Stimulated activated memory B cell treated with anti-CD40 and anti-IgM and Interleukin-4, amounts not matched to agents 10 μg/mL and 1 μg/mL and 100 μg/mL, for 72 hours (primary cell): ENCODE measurements at places on chromosomes 6 and 20.

- ATAC-seq: peak; percentile 83
These were observed 24.9 kb upstream of the FUCA2 start for GRCh38 chr6:143536461-143536865.

- ATAC-seq: peak; percentile 86
These were observed 33.0 kb upstream of the POU5F1 start for GRCh38 chr6:31203345-31203979.

DNA sequence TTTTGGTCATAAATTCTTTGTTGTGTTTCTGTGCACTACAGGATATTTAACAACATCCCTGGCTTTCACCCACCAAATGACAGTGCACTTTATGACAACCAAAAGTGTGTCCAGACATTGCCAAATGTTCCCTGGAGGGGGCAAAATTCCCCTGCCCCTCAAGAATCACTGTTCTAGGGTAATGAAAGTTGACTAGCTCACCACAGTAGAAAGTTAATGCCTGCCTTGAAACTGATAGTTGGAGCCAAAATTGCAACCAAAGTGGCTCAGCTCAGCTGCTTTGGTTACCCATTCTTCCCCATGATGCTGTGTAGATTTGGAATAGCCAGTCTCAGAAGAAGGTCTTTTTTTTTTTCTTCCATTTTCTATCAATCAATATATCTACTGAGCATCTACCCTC, 150.6 kb downstream of the RALGAPA2 start:
- ATAC-seq: peak; percentile 20

- no peak for ATAC-seq
These were observed 45.4 kb upstream of the MOCS1 start for GRCh38 chr6:39979461-39980328.

DNA sequence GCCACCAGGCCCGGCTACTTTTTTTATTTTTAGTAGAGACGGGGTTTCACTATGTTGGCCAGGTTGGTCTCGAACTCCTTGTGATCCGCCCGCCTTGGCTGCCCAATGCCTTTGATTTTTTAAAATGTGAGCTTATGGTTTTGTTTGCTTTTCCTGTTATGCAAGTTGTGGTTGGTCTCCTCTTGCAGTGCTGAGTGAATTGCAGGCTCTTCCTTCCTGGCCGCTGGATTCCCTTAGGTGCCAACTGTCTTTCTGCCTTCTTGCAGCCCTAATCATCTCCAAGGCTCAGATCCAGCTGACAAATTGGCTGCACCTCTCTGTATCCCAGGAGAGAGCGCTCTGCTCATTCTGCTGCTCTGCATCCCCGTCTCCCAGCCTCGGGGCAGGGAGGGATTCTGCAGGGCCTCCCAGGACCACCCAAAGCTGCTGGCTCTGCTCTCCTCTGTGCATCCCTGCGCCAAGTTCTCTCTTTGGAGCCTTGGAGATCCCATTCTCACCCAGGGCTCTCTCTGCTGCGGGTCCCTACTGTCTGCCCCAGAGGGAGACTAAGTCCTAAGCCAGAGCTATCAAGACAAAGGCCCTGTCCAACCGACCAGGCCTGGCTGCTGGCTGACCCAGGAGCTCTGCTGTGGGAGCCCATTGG, 14.1 kb upstream of the EMILIN3 start:
- ATAC-seq: no peak

DNA sequence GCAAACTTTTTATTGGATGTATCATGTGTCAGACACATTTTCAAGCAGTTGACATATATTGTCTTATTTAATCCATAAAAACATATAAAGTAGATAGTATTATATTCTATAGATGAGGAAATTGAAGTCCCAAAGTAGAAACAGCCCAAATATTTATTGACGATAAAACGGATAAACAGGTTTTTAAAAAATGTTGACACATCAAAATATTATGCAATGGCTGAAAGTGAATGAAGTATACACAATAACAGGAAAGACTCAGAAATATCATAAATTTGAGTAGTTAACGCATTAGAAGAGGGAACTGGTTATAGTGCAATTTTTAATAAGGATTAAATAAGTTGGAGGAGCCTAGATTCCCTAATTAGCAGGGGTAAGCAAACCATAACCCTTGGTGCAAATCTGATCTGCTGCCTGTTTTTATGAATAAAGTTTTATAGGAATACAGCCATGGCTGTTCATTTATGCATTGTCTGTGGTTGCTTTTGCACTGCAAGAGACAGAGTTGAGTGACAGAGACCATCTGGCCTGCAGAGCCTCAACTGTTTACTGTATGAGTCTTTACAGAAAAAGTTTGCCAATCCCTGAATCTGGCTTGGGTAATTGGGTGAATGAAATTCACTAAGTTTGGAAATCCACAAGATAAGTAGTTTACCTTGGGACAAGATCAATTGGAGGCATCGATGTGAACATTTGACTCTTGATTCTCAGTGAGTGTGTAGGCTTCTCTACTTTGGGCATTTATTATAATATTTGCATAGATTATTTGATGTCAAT, 50.6 kb upstream of the EXOC2 start:
- ATAC-seq: no peak

DNA sequence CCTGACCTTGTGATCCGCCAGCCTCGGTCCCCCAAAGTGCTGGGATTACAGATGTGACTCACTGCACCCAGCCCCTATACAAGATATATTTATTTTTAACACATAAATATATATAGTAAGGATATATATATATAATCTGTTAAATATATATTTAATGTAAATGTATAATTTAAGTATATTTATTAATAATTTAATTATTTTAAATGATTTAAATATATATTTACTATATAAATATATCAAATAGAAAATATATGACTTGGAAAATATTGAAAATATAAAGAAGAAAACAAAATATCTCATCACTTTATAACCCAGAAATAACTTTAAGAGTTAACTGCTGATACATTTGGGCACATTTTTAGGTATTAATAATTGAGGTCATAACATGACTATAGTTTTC, 324.7 kb downstream of the SYNE1 start:
- ATAC-seq: no peak

GRCh38 chr20:33600981-33601380, 61.1 kb upstream of the C20orf144 start:
- no peak for ATAC-seq

- ATAC-seq: peak; percentile 97
These were observed 15.2 kb downstream of the COL19A1 start for GRCh38 chr6:69881322-69882151.

- ATAC-seq: no peak
These were observed 541 bp downstream of the CDC25B start for GRCh38 chr20:3796477-3797225.

- no peak for ATAC-seq
These were observed 28.6 kb upstream of the CDKN1A start for GRCh38 chr6:36649701-36650484.

GRCh38 chr6:62283796-62284411, 2.1 kb downstream of the KHDRBS2 start:
- ATAC-seq: no peak

DNA sequence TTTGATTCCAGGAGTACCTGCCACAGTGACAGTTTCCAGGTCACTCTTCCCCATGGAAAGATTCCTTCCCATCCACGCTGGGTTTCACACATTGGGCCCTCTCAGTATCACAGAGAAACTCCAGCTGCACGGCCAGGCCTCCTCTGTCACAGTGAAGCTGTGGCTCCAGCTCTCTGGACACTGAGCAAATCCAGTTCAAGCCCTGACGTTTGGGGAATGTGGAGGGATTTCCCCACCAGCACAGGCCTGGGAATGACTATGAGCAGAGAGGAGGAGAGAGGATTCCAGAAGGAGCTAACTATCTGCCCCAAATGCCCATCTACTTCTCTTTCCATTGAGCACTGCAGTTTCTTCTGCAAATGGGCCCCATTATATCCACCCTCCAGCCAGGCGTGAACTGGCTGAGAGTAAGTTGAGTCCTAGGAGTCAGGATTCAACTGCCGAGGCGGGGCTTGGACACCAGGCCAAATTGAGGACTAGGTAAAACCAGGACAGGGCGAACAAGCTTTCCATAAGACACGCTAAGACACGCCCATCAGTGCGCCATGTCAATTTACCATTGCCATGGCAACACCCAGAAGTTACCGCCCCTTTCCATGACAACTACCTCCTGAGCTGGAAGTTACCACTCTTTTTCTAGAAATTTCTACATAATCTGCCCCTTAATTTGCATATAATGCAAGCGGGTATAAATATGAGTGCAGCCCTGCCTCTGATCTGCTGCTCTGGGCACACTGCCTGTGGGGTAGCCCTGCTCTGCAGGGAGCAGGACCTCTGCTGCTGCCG, 9.2 kb upstream of the BNIP5 start:
- ATAC-seq: no peak

- no peak for ATAC-seq
These were observed 129.3 kb upstream of the CD93 start for GRCh38 chr20:23215344-23215995.

GRCh38 chr6:28002161-28002560, 45.1 kb downstream of the OR2B6 start:
- no peak for ATAC-seq

- no peak for ATAC-seq
These were observed 25.3 kb upstream of the CSNK2A1 start for GRCh38 chr20:568673-569415.
